ENCODE measurements at places on chromosomes 7 and 10.

GRCh38 chr7:18515067-18515466, 19.5 kb downstream of the HDAC9 start:
- peak; percentile 50 for DNase-seq

GRCh38 chr7:93138576-93138975, 9.6 kb downstream of the SAMD9L start:
- DNase-seq: no peak

- DNase-seq: no peak
Observed at GRCh38 chr10:98436704-98437103, 10.0 kb downstream of the HPS1 start.

DNA sequence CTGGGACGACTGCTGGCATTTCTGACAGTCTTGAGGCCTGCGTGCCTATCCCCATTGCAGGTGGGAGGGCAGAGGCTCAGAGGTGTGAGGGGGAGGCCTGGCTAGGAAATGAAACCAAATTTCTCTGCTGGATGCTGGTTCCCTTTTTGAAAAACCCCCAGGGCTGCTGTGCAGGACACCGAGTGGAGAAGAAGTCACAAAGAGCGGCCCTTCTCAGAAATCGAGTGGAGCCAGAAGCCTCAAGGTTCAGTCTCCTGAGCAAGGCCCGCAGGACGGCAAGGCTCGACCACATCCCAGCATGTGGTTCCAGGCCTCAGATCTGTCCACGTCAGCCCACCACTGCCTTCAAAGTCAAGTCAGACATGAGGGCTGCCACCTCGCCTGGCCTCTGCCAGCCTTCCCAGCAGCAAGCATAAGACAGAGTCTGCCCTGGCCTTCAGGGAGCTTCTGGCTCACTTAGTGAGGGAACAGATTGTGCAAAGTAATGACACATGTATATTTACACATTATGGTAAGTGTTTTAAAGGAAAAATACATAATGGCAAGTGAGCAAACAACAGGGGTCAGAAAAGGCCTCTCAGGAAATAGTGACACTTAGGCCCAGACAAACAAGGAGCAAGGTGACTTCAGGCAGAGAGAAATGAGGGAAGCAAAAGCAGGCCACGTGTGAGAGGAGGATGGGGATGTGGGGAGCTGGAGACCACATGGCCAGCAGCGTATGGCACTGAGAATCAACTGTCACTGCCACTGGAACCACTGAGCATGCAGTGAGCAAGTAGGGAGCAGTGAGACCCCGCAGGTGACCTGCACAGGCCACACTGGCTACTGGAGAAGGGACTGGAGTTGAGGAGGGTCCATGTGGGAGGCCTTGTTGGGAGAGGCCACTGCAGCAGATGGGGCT, 86.7 kb downstream of the ARHGAP22 start:
- DNase-seq: no peak

DNA sequence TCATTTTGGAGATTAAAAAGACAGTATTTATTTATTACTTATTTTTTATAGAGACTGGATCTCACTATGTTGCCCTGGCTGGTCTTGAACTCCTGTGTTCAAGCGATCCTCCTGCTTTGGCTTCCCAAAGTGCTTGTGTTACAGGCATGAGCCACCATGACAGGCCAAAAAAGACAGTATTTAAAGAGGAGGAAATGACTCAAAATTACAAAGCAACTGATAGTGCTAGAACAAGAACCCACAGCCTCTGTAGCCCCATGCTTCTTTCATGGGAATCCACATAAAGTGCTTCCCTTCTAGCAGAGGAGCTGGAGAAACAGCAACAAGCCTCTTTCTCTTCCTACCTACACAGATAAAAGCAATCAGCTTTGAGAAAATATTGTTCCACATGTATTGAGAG, 230.7 kb upstream of the PODXL start:
- DNase-seq: no peak

DNA sequence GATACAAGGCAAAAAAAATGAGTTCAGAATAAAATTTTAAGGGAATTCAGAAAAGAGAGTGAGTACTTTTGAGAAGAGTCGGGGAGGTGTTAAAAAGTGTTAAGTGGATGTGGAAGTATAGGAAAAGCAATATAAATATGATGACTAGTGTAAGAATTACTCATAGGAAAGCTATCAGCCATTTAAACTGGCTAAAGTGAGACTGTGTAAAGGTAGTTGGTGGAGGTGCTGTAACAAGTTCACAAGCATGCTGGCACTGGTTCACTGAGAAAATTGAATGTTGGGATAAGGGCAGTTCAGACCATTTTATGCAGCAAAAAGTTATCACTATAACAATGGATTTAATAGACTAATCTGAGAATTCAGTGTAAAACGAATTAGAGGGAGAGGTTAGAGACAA, 179.0 kb upstream of the DKK1 start:
- no peak for DNase-seq

DNA sequence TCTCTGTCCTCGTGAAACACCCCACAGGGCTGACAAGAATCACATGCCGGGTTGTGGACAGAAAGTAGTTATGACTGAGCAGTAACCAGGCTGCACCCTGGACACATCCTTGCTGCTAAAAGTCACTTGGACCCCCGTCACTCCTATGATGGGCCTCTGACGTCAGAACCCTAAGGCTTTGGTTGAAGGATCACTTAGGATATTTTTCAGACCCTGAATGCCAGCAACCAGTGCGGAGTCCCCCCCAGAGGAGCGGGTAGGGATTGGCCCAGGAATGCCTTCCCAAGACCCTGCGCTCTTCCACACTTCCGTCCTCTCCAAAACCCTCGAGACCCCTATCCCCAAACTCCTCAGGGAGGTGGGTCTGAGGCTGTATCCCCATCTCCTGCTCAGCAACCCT, 52.1 kb downstream of the CFAP46 start:
- DNase-seq: no peak

DNA sequence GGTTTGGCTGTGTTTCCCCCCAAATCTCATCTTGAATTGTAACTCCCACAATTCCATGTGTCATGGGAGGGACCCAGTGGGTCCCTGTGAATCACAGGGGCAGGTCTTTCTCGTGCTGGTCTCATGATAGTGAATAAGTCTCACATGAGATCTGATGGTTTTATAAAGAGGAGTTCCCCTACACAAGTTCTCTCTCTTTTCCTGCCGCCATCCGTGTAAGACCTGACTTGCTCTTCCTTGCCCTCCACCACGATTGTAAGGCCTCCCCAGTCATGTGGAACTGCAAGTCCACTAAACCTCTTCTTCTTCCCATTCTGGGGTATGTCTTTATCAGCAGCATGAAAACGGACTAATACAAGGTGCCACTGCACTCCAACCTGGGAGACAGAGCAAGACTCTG, 329.2 kb downstream of the TNS3 start:
- DNase-seq: no peak
